GM04504 (cell line): ENCODE measurements at places on chromosomes 7 and 10.

DNA sequence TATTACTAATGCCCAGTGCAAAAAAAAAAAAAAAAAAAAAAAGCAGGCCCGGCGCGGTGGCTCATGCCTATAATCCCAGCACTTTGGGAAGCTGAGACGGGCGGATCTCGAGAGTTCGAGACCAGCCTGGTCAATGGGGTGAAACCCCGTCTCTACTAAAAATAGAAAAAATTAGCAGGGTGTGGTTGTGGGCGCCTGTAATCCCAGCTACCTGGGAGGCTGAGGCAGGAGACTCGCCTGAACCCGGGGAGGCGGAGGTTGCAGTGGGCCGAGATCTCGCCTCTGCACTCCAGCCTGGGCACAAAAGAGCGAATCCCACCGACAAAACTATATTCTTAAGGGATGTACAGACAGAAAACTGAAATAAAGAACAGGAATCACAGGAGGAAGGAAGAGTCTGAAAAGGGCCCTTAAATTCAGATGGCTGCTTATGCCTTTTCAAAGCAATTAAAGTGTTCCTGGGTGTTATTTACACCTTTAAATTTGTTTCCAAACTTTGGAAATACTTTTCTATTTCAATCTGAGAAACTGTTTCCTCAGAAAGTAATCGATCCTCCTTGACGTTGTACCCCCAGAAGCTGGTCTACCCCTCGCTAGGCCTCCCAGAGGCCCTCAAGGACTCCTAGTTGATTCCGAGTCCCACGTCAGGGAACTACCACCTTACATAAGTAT, 2.0 kb upstream of the KMT2E start:
- no peak for DNase-seq

DNA sequence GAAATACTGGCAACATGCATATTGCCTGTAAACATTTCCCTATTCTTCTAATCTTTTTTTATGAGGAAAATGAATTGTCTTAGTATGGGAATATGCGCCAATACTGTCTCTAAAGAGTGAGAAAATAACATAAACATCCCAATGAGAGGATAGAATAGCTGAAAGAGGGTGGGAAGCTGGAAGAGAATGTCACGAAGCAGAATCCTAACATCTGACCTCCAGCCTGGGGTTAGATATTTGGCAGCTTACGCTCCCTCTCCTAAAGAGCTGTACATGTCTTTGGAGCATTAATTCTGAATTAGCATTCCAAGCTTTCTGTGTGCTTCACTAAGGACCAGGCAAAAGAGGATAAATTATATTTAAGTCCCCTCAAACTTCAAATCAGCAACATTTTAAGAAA, 31.6 kb upstream of the SLC16A12 start:
- DNase-seq, result no peak

- peak; percentile 6 for DNase-seq
Observed at GRCh38 chr7:36487756-36488336, 98.2 kb downstream of the ANLN start.

DNA sequence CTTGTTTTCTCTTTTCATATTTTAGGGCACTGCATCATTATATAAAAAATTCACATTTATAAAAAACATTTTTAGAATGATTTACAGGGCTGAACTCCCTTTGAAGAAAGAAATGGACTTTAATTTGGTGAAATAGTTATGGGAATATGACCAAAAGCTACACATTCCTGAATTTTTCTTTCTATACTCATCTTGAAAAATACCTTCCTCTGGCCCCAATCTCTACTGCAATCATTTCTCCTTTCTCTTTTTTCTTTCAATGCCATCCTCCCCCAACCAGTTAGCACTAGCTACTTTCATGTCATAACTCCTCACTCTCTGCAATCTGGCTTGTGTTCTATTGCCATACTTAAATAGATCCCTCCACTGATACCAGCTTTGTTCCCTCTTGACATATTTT, 6.2 kb downstream of the WNT8B start:
- no peak for DNase-seq

DNA sequence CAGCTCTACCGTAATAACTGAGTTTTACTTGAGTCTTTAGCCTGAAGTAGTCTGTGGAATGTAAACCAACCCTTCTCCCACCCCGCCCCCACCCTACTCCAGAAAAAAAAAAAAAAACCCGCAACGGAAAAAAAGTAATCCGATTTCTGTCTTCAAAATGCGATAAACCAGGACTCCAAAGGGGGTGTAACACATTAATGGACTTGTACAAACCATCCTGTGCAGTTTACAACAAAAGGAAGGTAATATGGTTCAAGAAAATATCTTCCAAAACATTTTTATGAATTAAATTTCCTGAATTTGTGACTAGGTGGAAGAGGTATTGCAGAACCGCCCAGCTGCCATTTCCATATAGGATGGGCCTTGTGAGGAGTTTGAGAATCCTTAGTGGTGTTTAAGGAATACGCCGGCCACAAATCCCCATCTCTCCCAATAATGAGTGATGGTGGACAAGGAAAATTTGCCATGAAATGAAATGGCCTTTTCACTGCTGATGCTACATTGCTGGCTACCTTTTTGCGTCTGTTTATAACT, 10.6 kb downstream of the SKIDA1 start:
- DNase-seq, result no peak

DNA sequence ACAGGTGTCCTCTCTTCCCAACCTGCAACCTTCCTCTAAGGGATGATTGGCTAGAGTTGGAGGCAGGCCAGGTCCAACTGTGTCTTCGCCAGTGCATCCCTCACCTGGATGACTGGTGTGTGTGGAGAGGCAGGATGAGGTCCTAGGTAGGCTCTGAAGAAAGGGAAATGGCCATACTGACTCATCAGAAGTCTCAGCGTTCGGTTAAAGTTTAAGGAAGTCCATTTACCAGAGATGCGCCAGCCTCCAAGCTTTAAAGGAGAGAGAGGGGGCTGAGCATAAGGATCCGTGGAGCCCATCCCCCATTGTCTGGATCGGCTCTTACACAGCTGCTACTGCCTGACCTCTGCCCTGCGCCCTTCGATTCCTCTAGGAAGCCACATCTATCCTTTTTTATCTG, 4.4 kb downstream of the KEL start:
- DNase-seq, result no peak

DNA sequence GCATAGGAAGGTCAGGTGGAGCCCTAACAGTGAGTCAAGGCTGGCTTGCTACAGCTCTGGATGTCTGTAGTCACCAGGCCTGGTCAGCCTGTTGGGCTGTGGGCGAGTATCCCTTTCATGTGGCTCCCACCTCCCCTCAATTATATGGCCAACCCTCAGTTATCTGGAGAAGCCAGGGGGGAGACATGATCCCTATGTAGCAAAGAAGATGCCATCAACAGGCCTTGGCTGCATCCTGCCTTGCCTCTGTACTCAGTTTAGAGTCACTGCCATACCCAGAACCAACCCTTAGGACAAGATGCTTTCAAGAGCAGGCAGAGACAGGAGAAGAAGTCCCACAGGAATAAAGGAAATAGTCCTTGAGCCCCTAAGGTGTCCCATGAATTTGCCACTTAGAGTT, 763.9 kb downstream of the GRID1 start:
- no peak for DNase-seq

- DNase-seq, result peak; percentile 82
Observed at GRCh38 chr7:2299131-2299829, 15.0 kb downstream of the SNX8 start.

GRCh38 chr7:2012981-2013380, 219.8 kb downstream of the MAD1L1 start:
- DNase-seq, result peak; percentile 42

DNA sequence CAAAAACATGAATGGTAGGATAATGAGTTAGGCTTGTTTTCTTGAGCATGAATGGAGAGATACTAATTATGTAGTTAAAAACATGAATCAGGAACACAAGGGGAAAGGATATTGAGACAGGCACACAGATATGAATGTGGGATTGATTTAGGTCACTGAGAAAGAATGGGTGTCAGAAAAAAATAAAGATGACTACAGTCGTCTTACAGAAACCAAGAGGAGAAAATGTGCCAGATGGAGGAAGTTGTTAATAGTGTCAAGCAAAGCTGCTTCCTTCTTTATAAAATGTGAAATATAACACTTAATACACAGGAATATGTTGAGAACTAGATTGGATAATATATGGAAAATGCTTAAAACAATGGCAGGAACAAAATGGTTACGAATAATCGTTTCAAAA, 173.3 kb upstream of the BET1 start:
- no peak for DNase-seq

DNA sequence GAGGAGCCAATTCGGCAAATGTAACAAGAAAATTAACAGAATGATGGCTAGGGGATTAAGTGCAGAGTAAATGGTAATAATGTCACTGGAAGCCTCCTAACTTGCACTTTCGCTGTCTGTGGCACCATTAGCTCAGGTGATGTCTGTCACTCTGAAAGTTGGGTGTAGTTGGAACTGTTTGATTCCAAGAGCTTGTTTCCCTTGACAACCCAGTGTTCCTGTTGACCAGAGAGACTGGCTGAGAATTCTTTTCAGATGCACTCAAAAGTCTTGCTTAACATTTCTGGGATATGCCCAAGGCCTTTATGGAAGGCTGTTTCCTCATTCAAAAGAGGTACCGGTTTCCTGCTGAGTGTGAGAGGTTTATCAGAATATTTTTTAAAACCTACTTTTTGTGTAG, 49.6 kb downstream of the PLPP4 start:
- peak; percentile 54 for DNase-seq

- no peak for DNase-seq
Observed at GRCh38 chr10:125236091-125236490, 75.7 kb upstream of the CTBP2 start.
